B cell (primary cell): ENCODE measurements at places on chromosomes 7 and 10. TPM values are rescaled to one million over a fixed set of nuclear protein-coding genes. Genes with fewer than 3 reads are reported as not detected.

DNA sequence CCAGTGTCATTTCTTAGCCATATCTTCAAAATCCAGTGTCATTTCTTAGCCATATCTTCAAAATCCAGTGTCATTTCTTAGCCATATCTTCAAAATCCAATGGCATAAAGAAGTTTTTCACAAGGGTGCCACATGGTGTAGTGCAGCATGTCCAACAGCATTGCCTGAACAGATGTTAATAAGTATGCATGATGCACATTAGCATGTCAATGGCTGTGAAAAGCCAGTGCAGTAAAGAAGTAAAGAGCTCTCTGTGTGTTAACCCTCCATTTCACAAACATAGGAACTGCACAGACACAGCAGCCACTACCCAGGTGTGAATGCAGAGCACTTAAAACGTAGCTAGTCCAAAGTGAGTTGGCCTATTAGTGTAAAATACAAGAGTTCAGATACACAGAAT, 89.8 kb downstream of the GNAI1 start:
- no peak for DNase-seq

DNA sequence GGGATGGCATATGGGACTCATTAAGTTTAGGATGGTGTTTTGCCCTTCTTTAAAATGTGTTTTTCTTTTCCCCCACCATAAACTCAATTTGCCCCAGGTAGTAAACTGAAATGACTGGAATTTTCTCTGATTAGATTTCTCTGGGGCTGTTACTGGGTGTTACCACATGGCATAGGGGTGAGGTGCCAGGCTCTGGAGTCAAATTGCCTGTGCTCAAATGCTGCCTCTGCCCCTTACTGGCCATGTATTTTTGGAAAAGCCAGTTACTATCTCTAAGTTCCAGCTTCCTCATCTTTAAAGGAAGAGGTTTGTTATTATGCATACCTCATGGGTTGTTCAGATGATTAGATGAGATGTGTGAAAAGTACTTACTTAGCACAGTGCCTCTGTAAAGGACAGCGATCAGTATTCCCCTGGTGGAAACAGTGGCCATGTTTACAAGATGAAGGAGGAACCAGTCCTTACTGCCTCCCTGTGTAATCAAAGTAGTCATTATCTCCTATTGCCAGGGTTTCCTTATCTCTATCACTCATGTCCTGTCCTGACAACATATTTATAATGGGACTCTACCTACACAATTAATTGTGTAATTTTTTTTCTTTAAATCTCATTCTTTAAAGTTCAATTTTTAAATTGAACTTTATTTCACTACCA, 352.0 kb downstream of the KCNMA1 start:
- DNase-seq: no peak

GRCh38 chr10:71177651-71178199, 34.6 kb upstream of the UNC5B start:
- no peak for DNase-seq

GRCh38 chr7:43141091-43141490, 28.6 kb downstream of the HECW1 start:
- no peak for DNase-seq

- DNase-seq: peak; percentile 43
Observed at GRCh38 chr10:50653142-50653541, 29.4 kb upstream of the SGMS1 start.

DNA sequence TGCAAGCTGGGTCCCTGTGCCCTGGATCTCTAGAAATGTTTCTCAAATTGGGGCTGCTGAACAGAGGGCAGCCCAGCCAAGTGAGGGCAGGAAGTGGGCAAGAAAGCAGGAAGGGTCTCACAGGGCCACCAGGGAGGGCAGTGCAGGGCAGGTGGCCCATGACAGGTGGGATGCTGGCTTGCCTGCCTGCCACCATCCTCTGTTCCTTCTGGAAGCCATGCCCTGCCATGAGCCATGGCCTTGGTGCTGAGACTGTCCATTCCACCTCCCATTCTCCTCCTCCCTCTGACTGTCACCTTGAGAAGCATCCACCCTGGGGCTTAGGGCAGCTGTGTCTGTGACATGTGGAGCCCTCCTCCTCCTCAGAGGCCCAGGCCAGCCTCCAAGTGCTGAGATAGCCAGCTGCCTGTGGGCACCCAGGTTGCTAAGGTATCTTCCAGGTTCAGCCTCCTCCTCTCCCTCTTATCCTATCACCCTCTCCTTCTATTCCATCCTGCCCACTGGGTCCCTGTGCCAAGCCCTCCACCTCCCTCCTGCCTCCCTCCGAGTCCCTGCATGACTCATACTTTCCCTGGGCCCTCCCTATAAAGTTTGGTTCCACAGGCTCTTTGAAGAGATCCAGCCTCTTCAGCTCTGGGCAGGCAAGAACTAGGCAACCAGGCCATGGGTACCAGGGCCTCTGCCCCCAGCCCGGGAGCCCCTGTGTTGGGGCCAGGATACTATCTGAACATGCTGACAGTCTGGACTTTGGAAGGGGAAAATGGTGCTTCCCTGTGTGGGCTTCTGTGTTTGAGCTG, 1.3 kb downstream of the VSIR start:
- DNase-seq: peak; percentile 27

- DNase-seq: peak; percentile 57
Observed at GRCh38 chr10:1465418-1465911, 271.9 kb downstream of the ADARB2 start.

DNA sequence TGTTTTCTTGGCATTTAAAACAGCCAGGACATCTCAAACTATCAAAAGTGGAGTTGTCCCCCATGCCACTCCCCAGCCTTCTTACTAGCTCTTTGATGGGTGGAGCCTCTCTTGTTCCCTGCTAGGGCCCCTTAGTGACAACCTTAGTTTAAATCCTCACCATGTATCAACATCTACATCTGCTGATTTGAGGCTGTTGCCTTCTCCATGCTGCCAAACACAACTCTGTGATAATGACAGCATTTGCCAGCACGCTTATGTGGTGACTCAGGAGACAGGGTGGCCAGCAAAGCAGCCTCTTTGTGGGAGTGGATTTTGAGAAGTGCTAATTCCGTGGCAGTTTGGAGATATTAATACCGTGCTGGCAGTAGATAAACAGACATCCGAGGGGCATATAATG, 145.4 kb downstream of the LRRC4 start:
- no peak for DNase-seq

DNA sequence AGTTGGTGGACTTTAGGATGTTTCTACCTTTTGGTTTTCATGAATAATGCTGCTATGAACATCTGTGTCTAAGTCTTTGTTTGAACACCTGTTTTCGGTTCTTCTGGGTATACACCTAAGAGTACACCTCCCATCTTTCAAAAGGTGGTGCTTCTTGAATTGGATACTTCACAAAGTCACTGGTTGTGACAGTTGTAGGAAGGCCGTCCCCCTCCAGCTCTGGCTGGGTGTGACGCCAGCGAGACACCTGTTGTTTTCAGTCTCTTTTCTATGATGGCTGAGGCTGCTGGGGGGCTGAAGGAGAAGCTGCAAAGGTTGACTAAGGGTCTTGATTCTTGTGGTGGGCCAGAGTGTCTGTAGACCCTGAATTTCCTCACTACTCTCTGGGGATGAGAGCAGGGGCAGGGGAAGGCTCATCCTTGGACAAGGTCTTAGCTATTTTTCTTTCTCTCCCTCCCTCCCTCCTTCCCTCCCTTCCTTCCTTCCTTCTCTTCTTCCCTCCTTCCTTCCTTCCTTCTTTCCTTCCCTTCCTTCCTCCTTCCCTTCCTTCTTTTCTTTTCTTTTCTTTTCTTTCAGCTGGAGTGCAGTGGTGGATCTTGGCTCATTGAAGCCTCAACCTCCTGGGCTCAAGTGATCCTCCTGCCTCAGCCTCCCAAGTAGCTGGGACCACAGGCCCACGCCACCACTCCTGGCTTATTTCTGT, 5.6 kb downstream of the NEURL1 start:
- no peak for DNase-seq

DNA sequence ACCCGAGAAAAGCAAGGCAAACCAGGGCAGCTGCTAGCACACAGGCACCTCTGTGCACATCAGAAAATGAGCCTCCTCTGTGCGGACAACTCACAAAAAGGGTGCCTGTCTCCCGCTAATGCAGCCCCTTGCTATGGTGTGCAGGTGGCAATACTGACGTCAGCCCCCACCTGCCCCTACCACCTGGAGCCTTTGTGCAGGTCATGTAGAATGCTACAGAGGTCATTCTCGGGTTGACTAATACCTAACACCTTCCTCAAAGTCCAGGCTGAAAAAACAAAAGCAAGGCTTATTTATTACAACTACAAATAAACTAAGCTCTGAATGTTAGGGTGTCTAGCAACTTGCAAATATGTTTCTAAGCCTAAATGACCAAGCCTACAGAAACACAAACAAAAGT, 13.9 kb downstream of the PIP4K2A start:
- peak; percentile 34 for DNase-seq

- no peak for DNase-seq
Observed at GRCh38 chr7:116984511-116984910, 31.2 kb downstream of the ST7 start.

DNA sequence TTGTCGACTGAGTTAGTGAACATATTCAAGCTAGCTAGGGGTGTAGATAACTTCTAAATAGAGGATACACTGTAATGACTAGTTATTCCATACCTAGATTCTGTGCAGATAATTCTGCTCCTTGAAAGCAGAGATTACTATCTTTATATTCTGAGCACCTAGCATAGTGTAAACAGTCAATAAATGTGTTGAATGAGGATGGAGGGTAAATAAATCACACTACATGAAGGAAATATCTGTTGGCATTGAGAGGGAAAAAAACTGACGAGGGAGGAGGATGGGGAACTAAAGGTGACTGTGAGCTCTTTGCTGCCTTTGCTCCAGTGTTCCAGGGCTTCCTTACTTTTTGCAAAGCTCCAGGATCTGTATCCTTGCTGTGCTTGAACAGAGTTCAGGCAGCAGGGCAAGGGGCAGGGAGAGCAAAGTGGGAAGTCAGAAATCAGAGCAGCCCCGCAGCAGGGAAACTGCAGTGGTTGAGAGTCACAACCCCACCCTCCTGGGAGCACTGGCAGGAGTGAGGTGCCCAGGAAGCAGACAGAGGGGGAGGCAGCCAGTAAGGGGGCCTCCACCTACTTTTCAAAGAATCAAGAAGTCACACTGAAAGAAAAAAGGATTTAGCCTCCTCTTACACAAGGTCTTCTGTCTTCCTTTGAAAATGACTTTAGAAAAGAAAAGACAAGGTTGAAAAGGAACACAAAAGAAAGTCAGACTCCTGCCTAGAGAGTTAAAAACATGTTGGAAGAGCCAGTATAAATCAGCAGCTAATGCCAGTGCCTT, 71.8 kb upstream of the LRRN3 start:
- no peak for DNase-seq

DNA sequence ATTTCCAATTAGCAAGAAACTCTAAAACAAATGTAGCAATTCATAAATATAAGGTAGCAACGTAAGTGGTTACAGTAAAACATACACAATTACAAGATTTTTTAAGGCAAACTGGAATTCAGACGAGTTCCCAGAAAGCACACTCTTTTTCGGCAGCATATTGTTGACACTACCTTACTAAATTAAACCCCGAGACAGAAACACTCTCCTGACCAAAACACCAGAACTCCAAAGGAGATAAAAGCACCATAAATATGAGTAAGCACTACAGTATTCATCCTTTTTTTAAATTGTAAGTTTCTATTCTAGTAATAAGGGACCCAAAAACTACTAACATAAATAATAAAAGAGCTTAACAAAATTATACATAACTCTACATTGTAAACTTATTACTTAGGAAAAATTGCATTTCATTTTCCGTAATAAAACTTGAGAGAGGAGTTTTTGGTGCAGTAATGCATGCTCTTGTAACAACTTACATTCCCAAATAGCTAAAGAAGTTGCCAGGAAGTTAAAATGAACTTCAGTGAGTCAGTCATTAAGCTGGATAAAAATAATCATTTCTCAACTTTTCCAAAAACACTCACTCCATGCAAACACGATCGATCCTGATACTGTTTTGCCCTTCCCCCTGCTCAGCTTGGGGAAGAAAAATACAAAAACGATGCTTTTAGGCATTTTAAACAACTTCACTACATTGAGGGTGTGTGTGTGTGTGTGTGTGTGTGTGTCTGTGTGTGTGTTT, 2.0 kb downstream of the PIP4K2A start:
- DNase-seq: no peak

- no peak for DNase-seq
Observed at GRCh38 chr10:75096749-75097148, 14.7 kb upstream of the SAMD8 start.

- DNase-seq: no peak
Observed at GRCh38 chr7:20064974-20065862, 152.0 kb downstream of the MACC1 start.

DNA sequence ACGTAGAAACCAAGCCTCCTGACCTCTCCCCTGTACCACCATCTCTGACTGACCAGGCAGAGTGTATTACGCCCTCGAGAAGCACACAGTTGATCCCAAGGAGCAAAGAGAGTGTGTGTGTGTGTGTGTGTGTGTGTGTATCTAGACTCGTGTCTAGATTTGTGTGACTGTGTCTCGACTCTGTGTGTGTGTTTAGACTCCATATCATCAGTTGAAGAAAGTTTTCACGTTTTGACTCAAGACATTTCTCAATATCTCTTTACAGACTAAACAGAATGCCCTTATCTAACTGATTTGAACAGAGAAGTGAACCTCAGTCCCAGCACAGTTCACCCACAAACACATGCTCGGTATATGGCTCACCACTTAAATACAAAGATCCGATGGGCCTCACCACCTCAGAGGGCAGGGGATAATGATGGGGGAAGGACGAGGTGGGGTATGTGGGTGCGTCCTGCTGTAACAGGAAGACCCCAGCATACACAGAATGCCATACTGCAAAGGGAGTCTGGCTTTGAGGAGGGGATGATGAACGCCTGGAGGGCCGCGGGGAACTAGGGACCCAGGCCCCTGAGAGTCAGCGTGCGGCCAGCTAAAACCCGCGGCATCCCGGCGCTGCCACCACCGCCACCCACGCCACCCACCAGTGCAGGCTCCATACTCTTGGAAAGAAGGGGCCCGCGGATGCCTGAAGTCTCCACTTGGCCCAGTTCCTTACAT, 780 bp downstream of the ALDH18A1 start:
- DNase-seq: no peak

DNA sequence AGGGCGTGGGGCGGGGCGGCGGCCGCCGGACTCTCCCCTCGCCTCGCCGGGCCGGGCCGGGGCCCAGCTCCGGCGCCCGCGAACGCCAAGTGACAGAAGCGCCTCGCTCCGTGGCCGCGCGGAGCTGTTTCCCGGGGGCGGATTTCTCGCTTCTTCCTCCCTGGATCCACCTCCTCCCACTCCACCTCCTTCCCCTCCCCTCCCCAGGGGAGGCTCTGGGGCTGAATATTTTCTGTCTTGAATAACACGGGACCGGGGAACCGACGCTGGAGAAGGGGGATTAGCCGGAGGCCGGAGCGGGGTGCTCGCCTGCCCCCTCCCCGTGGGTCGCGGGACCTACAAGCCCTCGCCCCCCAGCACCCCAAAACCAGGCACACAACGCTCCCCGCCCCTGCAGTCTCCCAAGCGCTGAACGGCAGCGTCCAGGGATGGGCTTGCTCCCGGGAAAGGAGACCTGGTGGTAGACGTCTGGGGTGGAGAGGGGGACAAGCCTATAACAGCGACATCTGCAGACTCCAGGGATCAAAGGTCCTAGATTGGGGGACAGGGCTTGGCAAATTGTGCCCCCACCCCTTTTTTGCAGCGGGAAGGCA, at the start of gene ARHGAP21:
Gene ARHGAP21, minus strand, starts transcription at position 100 of the 593 bp plus-strand sequence. CDS start 1,988 bp downstream, outside the sequence.
- DNase-seq: peak; percentile 65

GRCh38 chr7:29563590-29564495, at the start of gene PRR15:
PRR15 (plus strand) TSS chr7:29563835; CDS start chr7:29566330, 2,495 bp downstream.
- peak; percentile 25 for DNase-seq

The EBLN1 gene
- not detected in 2 replicates for total RNA-seq

The SMKR1 gene
- 2.9 and 3.8 TPM in 2 replicates for total RNA-seq

The SLC18A2 gene
- not detected in 2 replicates for total RNA-seq

The NACAD gene
- 0.41 and 0.49 TPM in 2 replicates for total RNA-seq

The PTTG1IP2 gene
- not detected in 2 replicates for total RNA-seq

The ZPBP gene
- not detected in 2 replicates for total RNA-seq

The C10orf143 gene
- total RNA-seq: 9.1 and 12.3 TPM in 2 replicates

The FRAT1 gene
- total RNA-seq: 25.3 and 27.8 TPM in 2 replicates

The AKR1C3 gene
- total RNA-seq: 0.62 TPM in 1 of 2 replicates, not detected in the other

The TWIST1 gene
- total RNA-seq: not detected in 2 replicates

The TAS2R4 gene
- 5.4 and 6.7 TPM in 2 replicates for total RNA-seq
